ENCODE measurements at places on chromosomes 2 and 18.

- no peak for DNase-seq
Measured at GRCh38 chr2:101386599-101387150, 628 bp downstream of the CREG2 start.

DNA sequence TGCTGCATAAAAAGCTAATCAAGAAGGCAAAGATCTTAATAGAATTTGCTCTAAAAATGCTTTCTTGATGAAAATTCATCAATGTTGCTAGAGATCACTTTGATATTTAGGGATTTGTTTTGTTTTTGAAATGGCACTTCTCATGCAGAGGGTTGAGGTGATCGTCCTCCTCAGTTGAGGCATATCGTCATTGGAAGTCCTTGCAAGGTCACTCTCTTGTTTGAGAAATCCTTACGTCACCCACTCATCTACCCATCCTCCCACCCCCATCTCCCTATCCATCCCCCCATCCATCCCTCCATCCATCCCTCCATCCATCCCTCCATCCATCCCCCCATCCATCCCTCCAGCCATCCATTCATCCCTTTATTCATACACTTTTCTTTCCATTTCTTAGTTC, 133.7 kb downstream of the THNSL2 start:
- DNase-seq: no peak

DNA sequence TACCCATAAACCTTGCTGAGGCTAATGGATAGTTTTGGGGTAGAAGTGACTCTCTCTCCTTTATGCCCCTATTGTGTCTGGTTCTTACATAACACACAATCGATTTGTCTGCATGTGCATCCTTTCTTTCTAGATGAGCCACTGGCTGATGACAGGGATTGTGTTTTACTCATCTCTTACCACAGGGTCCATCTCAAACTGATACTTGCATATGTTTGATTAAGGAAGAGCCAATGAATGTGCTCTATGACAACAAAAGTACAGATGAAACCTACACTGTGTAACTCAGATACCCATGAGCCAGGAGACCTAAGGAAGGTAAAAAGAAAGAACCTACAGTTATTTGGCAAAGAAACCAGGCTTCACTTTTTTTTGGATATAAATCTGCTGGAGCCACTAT, 13.2 kb upstream of the BZW1 start:
- DNase-seq: no peak

DNA sequence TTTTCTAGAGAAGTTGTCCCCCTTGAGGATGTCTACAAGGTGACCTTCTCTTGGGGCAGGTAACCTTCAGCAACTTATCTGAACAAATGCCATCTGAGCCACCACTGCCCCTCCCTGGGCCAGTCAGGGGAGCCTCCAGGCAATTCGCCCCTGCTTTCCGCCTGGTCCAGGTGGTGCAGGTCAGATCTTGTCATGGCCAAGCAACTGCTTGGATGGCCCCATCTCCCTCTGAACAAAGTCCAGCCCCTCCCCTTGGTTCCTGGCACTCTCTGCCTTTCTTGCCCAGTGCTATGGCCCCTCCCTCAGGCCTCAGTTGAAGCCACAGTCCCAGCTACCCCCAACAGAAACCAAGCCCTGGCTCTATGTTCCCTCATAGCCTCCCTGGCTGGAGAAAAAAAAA, 138.7 kb downstream of the ALPK2 start:
- no peak for DNase-seq

DNA sequence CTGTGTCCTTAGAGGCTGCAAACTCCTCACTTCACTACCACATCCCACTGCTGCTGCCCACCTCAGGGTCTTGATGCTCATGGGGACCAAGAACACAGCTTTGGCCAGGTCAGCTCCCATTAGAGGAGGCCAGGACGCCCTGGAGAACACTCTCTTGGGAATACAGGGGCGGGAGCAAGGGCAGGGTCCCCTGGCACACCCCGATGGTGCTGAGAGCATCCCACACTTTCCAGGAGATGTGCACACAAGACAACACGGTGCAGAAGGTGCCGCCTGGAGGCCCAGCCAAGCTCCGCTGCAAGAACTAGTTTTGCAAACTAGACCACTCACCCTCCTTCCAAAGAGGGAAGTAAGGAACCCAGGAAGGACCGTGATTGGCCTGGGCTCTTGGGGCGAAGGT, 304.4 kb upstream of the SALL3 start:
- no peak for DNase-seq
